ENCODE measurements at places on chromosomes 12 and 14. TPM values are rescaled to one million over a fixed set of nuclear protein-coding genes. Genes with fewer than 3 reads are reported as not detected.

DNA sequence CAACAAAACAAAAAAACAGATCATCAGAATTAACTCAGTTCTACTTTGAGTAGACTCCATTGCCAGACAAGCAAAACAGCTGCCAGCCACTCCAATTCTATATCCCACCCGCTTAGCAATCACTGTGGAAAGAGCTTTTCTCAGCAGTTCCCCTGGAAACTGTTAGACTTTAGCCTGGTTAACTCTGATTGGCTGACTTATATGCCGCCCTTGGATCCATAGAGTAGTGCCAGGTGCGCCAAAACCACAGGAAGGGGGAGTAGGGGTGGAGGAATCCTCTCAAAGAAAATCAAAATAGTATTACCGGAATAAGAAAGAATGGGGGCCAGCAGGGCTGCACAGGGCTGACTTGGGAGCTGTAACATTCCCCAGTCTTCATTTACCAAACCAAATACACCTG, 5.4 kb upstream of the EML5 start:
- peaks cover 3% of the 10 kb centered on the region for H3K4me1 ChIP-seq
- peaks cover 7% of the 10 kb centered on the region for H3K27me3 ChIP-seq
- no peak for DNase-seq
- H3K27ac ChIP-seq: no peak overlapping the region

DNA sequence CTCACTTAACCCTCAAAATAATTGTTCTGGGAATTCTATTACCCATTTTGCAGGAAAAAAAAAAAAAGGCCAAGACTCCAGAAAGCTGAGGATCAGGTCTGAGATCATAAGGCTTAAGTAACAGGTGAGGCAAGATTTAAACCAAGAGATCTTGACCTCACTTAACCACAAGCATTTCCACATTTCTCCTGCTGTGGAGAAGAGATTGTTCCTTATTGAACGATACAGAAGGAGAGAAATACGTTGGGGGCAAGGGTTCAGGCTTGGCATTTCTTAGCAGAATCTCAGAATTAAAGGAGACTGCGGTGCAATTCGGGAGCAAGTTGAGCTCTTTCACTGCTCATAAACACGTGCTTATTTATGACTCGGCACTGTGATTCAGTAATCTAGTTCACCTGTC, 885.3 kb upstream of the TMEM132C start:
- peaks cover 32% of the 10 kb centered on the region for H3K27me3 ChIP-seq
- no peak for DNase-seq
- H3K4me1 ChIP-seq: peaks cover 3% of the 10 kb centered on the region
- H3K4me3 ChIP-seq: no peak overlapping the region
- H3K36me3 ChIP-seq: no peaks in the 10 kb centered on the region
- H3K27ac ChIP-seq: no peak overlapping the region

DNA sequence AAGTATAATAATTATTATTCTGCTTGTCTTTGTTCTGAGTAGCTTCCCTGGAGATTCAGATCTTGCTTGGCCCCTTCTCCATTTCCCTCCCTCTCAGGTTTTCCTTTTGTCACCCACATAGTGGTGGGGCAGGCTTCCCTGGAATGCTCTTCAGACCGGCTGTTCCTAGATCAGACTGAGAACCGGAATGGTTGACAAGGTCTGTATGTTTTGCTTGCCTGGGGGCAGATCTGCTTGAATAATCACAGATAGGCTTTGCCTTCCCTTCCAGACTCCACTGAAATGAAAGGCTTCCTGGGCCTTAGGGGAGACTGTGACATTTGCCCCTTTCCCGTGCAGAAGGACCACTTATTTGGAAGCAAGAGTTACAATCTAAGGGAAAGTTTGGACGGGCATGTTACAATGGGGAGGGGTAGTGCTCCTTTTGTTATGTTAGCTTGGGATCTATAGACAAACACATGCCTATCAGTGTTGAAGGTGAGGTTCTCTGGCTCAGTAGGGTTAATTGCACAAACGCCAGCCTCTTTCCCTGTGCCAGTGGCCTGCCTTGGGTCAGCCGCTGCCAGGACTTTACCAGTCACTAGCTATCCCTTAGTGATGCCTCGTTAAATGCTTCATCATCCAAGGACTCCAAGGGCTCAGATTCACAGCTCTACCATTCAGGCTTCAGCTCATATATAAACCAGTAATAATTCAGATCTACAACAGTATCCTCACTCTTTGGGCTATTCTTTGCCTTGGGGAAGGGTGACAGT, 178.6 kb downstream of the SNAPC1 start:
- no peak for DNase-seq
- H3K36me3 ChIP-seq: no peaks in the 10 kb centered on the region
- H3K27ac ChIP-seq: no peak overlapping the region
- no peaks in the 10 kb centered on the region for H3K4me1 ChIP-seq
- H3K4me3 ChIP-seq: no peak overlapping the region

- no peak for DNase-seq
- H3K36me3 ChIP-seq: no peaks in the 10 kb centered on the region
- peaks cover 3% of the 10 kb centered on the region for H3K4me1 ChIP-seq
- peak overlapping the region; percentile 31 for H3K4me3 ChIP-seq
- no peak overlapping the region for H3K27ac ChIP-seq
These were observed 1.6 kb upstream of the WIF1 start for GRCh38 chr12:65122703-65123102.

DNA sequence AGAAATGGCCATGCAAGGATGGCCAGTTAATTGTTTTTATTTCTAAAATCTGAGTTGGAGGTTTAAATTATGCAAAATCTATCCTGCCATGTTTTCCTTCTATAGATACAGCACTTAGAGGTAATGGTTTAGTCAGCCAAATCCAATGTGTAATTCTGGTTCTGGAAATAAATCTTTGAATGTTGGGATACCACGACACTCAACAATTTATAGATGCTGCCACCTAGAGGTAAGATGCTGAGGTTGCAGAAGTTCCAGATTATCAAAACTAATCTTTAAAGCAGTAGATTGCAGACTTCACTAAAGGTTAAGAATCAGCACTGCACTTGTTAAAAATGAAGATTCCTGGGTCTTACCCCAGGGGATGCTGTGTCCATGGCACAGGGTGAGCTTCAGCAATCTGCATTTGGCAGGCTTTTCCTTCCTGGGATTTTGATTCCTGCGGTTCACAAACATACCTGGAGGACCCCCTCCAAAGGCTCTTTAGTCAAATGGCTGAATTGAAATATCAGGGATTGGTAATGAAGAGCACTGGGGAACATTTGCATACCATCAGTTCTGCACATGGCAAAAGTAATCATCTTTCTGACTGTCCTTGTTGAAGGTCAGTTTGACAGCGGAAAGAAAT, 53.4 kb upstream of the ANO4 start:
- DNase-seq: no peak
- H3K36me3 ChIP-seq: peaks cover 2% of the 10 kb centered on the region
- no peaks in the 10 kb centered on the region for H3K4me1 ChIP-seq
- no peak overlapping the region for H3K4me3 ChIP-seq
- H3K27ac ChIP-seq: no peak overlapping the region

Gene CLEC14A
- not detected for total RNA-seq

Gene PTPN21
- not detected for total RNA-seq
